Activated naive CD4-positive, alpha-beta T cell treated with anti-CD3 and anti-CD28 coated beads for 36 hours (primary cell): ENCODE measurements at places on chromosomes 2 and 18. TPM values are rescaled to one million over a fixed set of nuclear protein-coding genes. Genes with fewer than 3 reads are reported as not detected.

DNA sequence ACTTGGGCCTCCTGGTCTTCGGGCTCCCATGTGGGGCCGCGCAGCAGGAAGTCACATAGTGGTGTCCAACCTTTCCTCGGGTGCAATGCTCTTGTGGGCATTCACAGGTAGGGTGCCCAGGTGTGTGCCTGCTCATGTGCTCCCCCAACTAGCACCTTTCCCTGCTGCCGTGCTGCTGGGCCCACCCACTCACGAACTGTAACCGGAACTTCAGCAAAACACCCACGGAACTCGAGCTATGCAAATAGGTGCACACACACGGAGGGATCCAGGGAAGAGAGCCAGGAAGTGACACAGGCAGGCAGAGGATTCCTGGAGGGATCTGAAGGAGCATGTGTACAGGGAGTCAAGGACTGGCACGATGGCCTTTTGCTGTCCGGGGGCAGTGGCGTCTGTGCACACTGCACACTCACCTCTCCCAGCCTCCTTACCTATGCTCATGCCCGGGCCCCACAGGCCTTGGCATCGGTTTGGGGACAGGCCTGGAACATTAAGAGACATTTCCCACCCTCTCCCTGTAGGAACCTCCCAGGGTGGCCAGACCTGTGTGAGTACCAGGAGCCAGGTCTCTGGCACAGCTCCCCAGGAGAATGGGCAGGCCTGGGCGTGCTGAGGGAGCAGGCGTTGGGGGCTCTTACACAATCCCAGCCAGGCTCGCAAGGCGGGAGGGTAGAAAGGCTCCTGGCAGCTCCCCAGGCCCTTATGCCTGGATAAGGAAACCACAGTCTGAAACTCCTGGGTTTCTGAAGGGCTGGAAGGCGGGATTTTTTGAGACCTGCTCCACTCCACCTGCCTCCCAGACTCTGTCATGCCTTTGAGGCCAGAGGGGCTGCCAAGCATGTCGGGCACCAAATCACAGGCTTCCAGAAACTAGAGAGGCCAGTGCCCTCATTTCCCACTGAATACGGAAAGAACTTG, 6.6 kb upstream of the PTMA start:
- DNase-seq = no peak

- no peak for DNase-seq
Measured at GRCh38 chr2:235569837-235570236, 76.0 kb downstream of the AGAP1 start.

The SERPINB12 gene
- not detected for total RNA-seq

The LRRTM4 gene
- not detected for total RNA-seq

DNA sequence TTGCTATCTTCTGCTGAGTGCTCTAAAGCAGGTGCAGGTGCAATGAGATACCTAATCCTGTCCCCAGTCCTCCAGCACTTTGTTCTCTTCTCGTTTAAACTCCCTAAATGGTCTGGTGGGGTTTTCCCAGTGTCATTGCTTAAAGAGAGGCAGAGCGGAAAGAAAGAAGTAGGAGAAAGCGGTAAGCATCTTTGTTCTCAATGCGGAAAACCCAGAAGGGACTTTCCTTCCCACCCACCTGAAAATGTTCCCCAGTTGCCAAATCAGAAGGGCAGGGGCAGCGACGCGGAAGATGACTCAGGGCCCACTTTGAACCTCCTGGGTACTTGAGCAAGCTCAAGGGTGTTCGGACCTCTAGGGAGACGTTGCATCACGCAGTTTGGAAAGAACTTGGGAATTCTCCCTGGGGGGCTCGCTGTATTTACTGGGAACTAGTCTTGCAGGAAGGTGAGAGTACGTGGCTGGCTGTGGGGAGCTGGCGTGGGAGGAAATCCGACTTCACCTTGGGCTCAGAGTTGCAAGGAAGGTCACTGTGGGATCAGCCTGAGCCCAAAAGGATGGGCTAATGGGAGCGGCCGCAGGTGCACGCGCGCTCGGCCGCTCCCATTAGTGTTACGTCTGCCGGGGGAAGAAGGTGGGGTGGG, 589 bp upstream of the SGPP2 start:
- peak; percentile 79 for DNase-seq

DNA sequence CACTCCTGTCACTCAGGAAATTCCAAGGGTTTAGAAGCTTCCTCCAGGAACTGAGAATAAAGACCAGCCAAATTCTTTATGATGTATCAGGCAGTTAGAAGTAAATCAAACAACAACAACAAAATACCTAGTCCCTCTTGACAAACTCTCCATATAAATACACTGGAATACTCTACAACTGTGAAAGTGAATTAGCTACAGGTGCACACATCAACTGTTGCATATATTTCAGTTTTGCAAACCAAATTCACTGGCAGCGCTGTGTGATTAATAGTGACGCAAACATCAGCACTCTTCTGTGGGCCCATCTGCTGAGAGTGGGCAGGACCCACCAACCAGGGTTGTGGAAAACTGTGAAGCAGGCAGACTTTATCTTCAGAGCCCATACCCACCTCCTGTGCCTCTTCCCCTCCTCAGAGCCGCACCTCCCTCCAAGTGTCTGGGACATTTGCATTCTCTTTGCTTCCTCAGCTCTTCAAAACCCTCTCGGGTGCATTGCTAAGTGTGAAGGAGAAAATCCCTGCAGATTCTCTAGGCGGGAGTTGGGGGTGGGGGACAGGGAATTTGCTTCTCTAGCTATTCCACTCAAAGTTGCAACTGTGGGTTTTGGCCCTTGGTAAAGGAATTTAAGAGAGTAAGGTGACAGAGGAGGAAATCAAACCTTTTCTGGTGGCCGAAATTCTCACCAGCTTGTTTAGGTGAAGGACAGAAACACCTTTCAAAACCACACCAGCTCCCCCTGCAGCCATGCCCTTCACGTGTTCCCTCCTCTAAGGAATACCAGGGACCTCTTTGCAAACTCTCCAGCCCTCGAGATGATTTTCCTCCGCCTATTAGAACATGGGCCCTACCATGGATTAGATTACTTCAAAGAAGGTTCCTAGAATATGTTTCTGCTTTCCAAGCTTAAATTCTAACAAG, 119.3 kb downstream of the MRO start:
- DNase-seq = no peak
